Naive thymus-derived CD4-positive, alpha-beta T cell (primary cell): ENCODE measurements at places on chromosomes 11 and 22. TPM values are rescaled to one million over a fixed set of nuclear protein-coding genes. Genes with fewer than 3 reads are reported as not detected.
A peak's percentile ranks its signal among the peaks of the same experiment; 100 is the strongest.

DNA sequence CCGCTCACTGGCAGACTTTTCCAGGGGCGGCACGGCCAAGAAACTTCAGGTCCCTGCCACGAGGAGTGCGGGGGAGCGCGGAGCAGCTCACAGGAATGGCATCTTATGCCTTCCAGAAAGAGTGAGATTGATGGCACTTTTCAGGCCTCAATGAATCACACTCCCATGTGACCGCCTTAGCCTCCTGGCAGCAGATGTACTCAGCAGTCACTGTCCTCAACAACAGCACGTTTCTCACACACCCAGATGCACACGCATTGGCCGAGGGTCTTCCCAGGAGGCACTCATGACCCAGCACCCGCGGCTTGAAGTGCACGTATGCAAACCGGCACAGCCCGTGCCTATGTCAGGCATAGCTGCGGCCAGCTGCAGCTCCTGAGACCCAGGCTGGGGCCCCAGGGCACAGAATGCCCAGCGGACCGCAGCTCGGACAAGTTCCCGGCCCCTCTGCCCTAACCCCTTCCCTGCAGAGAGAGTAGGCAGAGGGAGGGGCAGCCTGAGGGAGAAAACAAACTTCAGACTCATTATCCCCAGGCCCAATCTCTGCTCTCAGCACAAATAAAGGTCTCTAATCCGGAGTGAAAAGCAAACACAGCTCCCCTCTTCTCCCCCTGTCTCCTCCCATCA, 48.3 kb downstream of the RPUSD4 start:
- no peak for DNase-seq

- DNase-seq: no peak
Measured at GRCh38 chr22:50581950-50582492, 628 bp downstream of the CHKB start.

GRCh38 chr11:132058211-132058772, 687.9 kb downstream of the NTM start:
- no peak for DNase-seq

DNA sequence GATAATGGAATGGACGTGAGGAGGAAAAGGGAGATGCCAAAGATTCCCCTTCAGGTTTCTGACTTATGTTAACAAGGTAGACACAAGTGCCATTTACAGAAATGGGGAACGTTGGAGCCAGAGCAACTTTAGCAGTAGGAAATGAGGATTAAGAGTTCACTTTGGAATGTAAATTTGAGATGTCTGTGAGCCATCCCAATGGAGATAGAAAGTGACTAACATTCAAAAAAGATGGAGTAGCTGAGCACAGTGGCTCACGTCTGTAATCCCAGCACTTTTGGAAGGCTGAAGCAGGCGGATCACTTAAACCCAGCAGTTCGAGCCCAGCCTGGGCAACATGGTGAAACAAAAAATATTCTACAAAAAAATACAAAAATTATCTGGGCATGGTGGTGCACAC, 19.9 kb downstream of the MRTFA start:
- DNase-seq: no peak

GRCh38 chr11:128747728-128748148, 53.9 kb downstream of the FLI1 start:
- no peak for DNase-seq

- DNase-seq: no peak
Measured at GRCh38 chr11:71385091-71385490, 63.1 kb downstream of the DHCR7 start.

- DNase-seq: no peak
Measured at GRCh38 chr11:112773264-112773663, 188.0 kb upstream of the NCAM1 start.

- DNase-seq: no peak
Measured at GRCh38 chr11:16946477-16947282, 67.5 kb downstream of the PLEKHA7 start.

DNA sequence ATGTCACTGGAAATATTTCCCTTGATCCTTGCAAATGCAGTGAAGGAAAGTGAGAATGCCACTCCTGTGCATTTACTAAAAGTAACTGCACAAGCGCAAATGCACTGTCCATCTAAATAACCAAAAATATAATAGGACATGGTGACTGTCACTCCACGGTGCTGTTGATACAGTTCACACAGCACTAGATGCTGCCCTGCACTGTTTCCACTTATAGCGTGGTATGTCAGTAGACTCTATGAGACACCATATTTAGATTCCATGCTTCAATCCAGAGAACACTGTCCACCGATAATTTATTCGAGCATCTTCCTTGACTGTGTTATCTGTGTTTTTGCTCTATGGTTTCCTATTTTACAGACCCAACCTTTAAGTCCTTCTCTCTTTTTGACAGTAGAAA, 125.8 kb downstream of the MAML2 start:
- DNase-seq: no peak

GRCh38 chr11:15826826-15827225, 529.5 kb downstream of the SOX6 start:
- DNase-seq: no peak

GRCh38 chr11:57224128-57224527, 12.9 kb downstream of the APLNR start:
- DNase-seq: no peak

DNA sequence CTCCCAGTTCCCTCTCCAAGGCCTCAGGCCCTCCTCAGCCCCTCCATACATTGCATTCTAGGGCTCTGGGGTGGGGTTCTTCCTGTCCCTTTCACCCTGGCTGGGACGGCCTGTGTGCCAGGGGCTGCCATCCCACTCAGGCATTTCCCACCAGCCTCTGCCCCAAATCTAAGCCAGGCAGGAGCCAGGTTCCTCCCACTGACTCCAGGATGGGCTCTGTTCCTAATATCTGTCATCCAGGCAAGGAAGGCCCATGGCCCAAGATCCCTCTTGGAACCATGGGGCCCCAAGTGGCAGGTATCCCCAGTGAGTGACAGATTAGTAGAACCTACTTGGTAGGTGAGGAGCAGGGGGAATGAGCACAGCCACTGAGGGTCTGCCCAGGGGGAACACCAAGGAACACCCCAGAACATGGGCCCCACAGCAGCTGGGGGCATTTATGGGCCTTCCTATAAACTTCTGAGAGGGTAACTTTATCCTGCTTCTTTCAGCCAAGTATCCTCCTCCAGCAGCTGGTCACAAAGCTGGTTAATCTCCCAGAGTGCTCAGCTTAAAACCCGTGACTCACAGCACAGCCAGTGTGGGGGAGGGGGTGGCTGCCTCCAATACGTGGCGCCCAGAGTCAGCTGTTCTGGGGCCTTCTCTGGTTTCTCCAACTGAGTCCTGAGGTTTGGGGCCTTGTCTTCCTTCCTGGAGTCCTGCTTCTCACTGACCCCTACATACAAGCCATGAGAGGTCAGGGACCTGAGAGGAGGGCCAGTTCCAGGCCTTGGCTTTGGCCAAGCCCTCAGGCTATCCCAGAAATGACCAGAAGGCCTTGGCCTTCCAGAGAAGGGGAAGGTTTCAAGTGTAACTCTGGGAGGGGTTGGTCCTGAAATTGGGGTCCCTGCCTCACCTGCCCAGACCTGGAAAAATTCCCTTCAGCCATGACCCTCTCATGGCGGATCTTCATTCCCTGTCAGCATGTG, 19.9 kb upstream of the MYOD1 start:
- DNase-seq: no peak

DNA sequence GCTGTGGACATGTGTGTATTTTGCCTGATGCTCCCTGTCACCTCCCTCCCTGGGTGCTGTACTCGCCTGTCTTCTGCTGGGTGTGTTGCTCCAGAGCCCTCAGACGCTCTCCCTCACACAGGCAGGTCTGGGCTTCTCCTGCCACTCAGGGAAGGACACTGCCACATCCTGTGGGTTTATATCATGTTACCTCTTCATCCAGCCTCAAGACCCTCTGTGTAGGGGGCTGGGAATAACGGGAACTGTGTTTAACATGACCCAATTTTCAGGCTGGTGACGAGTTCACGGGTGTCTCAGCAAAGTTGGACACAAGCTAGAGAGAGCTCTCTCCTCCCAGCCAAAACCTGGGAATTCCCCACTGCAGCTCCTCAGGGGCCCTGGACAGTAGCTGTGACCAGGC, 24.6 kb downstream of the MYBPC3 start:
- DNase-seq: no peak

GRCh38 chr11:70542406-70542805, 144.1 kb downstream of the CTTN start:
- no peak for DNase-seq

- DNase-seq: no peak
Measured at GRCh38 chr22:29528144-29528543, 25.4 kb downstream of the THOC5 start.

DNA sequence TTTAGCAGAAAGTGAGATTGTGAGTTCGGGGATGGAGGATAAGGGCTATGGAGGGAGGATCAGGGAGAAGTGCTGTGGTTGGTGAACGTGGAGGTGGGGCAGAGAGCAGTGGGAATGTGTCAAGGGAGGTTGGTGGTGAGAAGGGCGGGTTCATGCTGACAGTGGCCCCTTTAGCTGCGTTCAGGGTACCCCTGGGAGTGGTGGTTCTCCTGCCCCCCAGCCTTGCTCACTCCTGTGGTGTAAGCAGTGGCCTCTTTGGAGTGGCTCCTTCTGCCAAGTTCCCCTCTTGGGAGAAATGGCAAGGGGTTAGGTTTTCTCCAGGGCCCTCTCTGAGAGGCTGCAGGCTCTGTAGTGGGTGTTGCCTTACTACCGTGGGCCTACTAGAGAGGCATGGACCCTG, 16.1 kb upstream of the NECTIN1 start:
- DNase-seq: no peak

- DNase-seq: peak; percentile 49
Measured at GRCh38 chr22:39223091-39223710, 21.6 kb downstream of the PDGFB start.

- no peak for DNase-seq
Measured at GRCh38 chr11:44835938-44836337, 109.2 kb downstream of the TSPAN18 start.

DNA sequence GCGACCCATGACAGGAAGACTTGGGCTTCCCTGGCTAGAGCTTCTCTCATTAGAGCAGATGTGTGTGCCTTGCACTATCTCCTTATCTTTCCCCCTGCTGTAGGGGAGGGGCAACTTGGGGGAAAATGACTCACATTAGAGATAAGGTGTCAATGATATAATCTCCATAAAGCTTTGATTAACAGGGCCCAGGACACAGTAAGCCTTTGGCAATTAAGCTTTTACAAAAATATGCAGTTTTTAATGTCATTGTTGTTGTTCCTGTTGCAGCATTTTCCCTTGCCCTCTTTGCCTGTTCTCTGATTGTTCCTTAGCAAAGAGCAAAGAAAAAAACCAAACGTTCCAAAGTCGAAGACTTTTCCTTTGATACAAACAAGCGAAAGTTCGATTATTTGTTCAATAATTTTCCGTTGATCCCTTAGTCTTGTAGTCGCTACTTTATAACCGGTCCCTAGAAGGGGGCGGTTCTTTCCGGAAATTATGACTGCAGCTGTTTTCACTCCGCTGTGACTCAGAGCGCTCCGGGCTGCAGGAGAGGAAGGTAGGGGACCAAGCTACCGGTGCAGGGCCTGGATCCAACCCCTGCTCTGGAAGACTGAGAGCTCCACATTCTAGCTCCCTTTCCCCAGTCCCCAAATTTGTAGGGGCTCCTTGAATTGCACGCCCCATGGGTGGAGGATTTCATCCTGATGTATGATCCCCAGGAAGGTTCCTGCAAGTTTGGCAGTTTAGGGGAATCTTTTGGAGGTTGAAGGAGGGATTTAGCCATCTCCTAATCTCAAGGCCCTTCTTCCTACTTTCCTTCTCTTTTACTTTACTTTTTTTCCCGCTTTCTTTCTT, at the start of gene VWA5A:
VWA5A (plus strand) TSS at position 509 of the 840 bp plus-strand sequence. CDS start 2,062 bp downstream, outside the sequence.
- DNase-seq: peak; percentile 71

- no peak for DNase-seq
Measured at GRCh38 chr22:50104141-50104544, 14.3 kb downstream of the MOV10L1 start.

- DNase-seq: no peak
Measured at GRCh38 chr11:3009481-3009880, 17.4 kb upstream of the NAP1L4 start.

GRCh38 chr11:117070016-117070415, 28.2 kb downstream of the SIK3 start:
- DNase-seq: no peak

- peak; percentile 23 for DNase-seq
Measured at GRCh38 chr11:119727523-119728151, 1.4 kb downstream of the NECTIN1 start.

DNA sequence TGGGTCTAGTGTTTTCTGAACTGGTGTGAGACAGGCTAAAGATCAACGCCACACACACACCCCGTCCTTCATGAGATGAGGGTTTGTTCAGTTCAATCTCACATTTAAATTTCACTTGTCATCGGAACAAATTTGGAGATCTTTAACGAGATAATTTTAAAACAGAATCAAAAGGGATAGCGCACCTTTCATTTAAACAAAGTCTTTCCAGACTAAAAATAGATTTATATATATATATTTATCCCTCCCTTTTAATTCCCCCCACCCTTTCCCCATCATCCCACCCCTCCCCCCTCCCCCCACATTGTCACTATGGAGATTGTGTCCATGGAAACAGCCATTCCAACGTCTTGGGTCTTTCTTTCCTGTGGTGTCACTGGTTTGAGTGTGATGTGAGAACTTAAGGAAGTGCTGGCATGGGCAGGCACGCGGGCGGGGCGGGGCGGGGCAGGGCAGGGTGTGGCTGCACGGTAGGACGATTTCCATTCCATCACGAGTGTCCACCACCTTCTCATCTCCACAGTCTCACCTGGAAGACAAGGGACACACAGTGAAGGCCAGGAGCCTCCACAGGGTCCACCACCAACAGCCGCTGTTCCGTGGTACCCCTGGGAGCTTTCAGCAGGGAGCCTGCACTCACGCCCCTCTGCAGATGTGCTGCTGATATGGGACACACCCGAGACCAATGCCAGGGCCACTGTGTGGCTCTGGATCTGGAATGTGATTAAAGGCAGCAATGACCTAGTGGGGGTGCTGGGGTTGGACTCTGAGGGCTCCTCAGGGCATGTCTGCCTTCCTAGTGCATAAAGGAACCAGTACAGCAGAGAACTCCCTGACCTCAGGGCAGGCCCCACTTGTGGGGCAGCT, 30.5 kb upstream of the CYP2D6 start:
- no peak for DNase-seq

GRCh38 chr11:65555693-65556231, 2.4 kb downstream of the LTBP3 start:
- no peak for DNase-seq

DNA sequence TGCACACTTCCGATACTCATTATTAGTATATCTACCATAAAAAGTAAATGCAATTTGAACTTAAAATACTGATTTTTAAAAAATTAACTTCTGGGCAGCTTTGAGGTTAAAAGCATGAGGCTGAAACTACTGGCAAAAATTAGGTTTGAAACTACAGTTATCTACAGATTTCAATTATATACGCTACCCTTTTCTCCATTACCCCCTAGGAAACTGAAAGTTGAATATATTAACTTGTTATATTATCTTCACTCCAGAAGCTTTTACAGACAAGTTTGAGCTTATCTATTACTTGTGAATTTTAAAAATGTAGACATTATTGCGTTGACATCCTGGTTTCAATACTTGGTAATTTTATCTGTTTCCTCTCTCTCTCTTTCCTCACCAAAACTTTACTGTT, 96.7 kb upstream of the DDI1 start:
- no peak for DNase-seq

Gene CCDC89
- not detected for polyA plus RNA-seq

Gene PRDM10
- 3.3 TPM for polyA plus RNA-seq

Gene UCP3
- 0.97 TPM for polyA plus RNA-seq

Gene PGA5
- not detected for polyA plus RNA-seq

Gene C11orf52
- polyA plus RNA-seq: not detected

Gene UBE4A
- polyA plus RNA-seq: 20.3 TPM

Gene MYBPC3
- polyA plus RNA-seq: not detected

Gene KRTAP5-11
- polyA plus RNA-seq: not detected

Gene GNAZ
- not detected for polyA plus RNA-seq

Gene ISX
- polyA plus RNA-seq: not detected

Gene CELSR1
- 0.45 TPM for polyA plus RNA-seq

Gene SPDYC
- not detected for polyA plus RNA-seq

Gene KMT2A
- 19.6 TPM for polyA plus RNA-seq
